ENCODE measurements at places on chromosomes 3 and 15.

- DNase-seq: peak; percentile 71
Measured at GRCh38 chr15:87387766-87388165, 868.8 kb downstream of the NTRK3 start.

GRCh38 chr3:59766200-59766872 is 716.5 kb upstream of the CFAP20DC start:
- peak; percentile 79 for DNase-seq

GRCh38 chr3:45273681-45274515 is 47.8 kb upstream of the TMEM158 start:
- DNase-seq: peak; percentile 46

DNA sequence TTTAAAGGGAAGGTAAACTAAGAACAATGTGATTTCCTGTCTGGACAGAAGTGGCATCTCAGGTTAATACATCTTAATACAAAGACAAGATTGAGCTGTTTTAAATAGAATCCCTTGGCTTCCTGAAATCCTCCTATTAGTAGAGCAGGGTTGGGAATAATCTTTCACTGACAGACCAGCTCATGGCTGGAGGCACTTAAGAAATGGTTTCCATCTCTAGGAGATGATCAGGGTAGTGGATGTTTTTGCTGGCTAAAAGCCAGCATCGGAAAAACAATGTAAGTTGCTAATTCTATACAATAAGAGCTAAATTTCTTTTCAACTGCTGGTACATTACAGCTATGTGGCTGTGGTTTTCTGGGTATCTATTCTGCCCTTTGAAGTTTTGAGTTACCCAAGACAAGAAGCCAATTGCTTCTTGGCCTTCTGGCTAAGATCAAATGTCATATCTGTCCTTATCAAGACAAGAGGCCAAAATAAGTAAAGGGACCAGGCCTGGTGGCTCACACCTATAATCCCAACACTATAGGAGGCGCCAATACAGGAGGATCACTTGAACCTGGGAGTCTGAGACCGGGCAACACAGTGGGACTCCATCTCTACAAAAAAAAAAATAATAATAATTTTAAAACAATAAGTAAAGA is 49.6 kb downstream of the SHQ1 start:
- peak; percentile 19 for DNase-seq

DNA sequence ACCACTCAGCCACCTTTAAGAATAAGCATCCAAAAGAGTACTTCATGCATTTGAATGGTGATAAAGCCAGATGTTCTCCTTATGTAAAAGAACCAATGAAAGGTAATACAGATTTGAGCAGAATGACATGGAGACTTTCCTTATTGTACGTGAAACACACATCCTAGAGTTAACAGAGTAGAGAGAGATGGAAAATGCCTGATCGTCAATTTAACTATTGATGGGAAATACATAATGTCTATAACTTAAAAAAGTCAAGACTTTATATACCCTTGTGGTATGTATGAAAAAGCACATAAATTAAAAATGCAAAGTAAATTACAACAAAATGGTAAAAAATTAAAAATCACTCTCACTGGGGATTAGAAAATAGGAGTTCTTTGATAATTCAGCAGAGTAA is 31.7 kb upstream of the PLSCR5 start:
- no peak for DNase-seq

DNA sequence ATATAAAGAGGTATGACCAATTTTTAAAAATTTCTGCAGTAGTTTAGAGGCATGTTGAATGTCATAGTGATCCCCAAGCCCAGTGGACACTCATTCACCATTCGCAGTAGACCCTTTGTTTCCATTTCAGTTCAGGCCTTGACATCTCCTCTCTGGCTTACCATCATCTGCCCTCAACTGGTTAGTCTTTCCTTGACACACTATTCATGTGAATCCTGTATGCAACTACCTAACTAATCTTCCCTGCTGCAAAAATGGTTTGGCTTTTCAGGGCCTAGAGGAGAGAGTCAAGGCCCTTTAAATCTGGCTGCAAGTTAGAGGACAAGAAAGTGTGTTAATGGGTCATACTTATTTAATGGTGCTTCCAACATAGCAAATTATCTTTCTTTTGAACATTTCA is 10.9 kb downstream of the APH1B start:
- DNase-seq: peak; percentile 16

DNA sequence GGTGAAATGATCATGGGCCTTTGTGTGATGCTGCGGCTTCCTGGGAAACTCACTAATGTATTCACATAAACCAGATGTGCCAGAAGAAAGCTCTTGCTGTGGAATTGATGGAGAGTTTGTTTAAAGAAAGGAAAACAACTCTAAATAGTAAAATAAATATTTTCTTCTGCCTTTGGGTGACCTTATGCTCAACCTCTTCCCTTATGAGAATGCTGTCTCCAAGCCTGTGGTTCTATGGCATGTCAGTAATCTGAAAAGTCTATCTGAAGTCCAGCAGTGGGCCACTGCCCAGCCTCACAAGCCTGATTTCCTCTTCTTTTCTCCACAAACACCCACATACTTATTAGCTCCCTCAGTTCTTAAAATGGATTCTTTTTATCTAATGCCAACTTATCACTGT is 49.9 kb upstream of the PHLDB2 start:
- DNase-seq: peak; percentile 64

- peak; percentile 2 for DNase-seq
Measured at GRCh38 chr15:42665827-42666226, 71.1 kb downstream of the CDAN1 start.

- peak; percentile 94 for DNase-seq
Measured at GRCh38 chr3:107124885-107125284, 252.4 kb upstream of the CCDC54 start.

DNA sequence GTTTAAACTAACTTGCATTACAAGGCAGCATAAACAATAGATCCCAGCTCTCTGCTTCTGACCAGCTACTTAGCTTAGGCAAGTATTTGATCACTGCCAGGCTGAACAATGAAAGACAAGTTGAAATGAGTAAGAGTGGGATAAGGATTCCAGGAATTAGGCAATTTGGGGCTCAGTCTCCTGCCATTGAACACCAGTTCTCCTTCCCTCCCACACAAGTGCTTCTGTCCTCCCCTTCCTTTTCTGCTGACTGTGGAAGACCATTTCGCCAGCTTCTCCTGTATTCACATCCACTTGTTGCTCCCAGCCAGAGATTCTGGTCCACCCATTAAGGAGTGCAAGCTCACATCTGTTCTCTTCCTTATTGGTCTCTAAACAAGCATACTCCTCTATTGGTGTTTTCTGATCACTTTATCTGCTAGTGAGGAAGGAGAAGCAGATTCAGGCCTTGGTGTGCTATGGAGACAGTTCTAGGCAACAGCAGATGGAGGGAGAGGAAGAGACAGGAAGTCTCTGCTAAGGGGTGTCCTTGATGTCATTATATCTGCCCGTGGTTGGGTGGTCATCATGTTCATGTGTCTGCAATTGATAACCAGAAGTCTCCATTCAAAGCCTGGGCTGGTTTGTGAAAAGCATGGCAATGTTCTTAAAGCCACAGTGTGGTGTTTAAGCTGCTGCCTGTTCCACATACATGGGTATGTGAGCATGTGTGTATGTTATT is 121.5 kb downstream of the PLCL2 start:
- DNase-seq: no peak

DNA sequence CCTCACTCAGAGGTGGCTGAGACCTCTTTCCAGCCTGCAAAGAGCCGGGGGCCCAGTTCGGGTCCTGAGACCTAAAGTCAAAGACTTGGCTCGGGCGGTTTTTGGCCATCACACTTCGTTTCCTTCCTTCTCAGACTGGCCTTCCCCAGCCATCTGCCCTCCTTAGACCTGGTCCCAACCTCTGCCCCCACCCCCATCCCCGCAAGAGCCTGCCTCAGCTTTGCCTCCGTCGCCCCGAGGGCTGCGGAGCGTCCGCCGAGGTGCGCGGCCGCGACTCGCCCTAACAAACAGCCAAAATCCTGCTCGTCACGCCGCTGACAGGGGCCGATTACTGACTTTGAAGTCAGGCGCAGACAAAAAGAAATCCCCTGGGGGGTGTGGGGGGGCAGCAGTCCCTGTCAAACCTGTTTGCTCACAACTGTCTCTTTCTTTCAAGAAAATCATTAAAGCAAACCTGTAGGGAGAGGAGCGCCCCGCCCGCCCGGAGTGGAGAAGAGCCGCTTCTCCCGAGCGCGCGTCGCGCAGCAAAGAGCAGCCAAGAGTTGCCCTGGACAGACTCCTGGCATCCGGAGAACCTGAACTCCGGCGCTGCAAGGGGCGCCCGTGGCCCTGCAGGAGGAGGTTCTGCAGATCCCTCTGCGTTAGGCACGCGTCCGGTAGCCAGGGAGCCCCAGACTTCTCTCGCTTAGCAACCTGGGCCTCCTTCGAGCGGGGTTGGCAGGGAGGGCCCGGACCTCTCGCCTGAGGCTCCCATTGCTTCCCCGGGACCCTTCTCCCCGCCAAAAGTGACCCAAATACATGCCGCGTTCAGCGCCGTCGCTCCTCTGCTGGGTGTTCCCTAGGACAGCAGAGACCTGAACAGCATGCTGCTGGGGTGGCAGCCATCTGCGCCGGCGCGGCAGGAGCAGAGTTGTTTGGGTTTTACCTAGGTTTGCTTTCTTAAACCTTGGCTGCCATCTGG is 4.5 kb downstream of the SOX14 start:
- no peak for DNase-seq

- DNase-seq: no peak
Measured at GRCh38 chr3:14274999-14275961, 96.7 kb downstream of the LSM3 start.

- no peak for DNase-seq
Measured at GRCh38 chr3:15443826-15444524, 16.6 kb downstream of the EAF1 start.

- DNase-seq: no peak
Measured at GRCh38 chr3:33438881-33439545, 1.2 kb downstream of the UBP1 start.

DNA sequence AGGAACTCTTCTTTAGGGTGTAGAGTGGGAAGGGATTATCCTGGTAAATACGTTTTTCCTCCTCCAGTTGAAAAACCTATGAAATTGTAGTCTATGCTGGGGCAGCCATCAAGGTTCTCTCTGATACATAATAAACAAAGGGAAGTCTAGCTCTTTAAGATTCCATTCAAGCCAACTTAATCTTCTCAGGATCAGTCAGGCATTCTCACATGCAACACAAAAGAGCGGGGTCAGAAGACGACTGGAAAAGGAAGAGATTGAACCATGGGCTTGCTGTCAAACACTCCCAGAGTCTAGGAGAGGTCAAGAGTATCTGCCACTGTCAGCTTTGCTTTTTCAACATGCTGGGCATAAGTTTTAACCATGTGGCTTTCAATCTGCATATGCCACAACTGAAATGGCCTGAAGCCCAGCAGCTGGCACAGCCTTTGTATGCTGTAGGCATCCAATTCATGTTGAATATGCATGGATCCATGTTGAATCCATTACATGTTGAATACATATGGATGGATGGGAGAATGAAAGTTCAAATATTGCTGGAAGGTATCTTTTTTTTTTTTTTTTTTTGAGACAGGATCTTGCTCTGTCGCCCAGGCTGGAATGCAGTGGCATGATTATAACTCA is 8.5 kb downstream of the TRAT1 start:
- DNase-seq: no peak

- DNase-seq: no peak
Measured at GRCh38 chr15:47326410-47327333, 390.6 kb upstream of the SEMA6D start.

DNA sequence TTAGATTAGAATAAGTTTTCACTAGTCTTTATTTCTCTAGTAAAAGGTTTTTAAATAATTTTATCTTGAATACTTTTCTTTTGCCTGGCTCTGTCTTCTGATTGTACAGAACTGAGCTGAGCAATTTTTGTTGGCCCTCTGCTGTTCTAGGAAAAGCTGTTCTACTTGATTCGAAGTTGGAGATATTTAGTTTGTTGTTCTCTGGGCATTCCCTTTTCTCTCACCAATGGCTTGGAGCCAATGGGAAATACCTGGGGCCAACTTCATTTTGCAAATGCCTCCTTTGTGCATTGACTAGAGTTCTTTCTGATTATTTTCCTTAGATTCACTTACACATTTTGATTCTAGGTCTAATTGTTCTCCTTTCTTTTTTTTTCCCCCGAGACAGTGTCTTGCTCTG is 16.5 kb downstream of the ABHD5 start:
- no peak for DNase-seq

DNA sequence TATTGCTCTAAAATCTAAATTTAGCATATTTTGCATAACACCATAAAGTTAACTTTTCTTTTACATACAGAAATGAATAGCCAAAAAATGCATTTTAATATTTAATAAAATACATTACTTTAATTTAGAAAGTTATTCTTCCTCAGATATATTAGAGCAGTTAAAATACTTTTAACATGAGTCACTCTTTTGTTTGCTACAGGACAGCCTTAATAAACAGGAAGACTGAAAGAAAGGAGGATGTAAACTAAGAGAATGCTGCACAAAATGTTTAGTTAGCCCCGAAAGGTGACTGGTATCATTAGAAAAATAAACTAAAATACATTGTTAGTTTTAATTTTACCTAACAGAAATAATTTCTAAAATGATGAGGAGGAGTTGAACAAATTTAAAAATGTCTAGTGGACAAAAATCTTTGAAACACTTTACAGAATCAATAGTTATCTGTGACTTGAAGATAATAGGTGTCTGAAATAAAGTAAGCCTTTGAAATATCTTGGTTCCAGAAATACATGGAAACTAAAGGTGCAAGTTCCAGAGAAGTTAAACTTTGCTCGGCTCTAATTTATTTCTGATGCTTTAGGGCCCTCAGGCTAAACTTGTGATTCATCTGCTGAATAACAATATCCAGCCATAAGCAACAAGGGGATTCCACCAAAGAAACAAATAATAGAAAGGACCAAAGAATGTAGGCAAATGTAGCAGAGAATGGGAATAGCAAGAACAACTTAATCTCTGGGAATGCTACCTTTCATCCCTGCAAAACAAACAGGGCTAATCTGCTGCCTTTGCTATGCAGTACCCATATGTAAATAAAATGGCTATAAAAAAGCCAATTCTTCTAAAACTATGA is 138.3 kb upstream of the UBP1 start:
- DNase-seq: peak; percentile 76

DNA sequence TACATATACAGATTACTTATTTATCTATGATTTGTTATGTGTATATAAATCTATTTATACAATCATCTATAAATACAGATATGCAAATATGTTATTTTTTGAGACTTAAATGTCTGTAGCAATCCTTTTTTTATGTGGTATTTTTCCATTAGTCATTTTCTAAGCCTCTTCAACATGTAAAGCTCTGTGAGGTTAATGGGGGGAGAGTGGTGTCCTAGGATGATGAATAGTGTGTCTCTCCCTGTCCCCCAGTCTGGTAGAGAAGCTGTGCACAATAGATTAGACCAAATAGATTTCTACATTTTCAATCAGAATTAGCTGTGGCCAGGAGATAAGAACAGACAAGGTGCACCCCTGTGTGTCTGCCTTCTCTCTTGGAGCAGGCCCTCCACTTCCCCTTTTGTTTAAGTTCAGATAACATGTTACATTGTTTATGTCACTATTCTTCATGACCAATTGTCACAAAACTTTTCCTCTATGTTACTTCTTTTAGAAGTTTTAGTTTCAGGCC is 453.9 kb downstream of the LPP start:
- peak; percentile 57 for DNase-seq

- DNase-seq: no peak
Measured at GRCh38 chr15:50767332-50767861, 1.9 kb upstream of the SPPL2A start.

- DNase-seq: no peak
Measured at GRCh38 chr3:15387735-15388134, 39.6 kb downstream of the METTL6 start.

- DNase-seq: no peak
Measured at GRCh38 chr3:51935886-51936755, 5.6 kb downstream of the RRP9 start.

- DNase-seq: no peak
Measured at GRCh38 chr3:64093211-64093610, 69.9 kb upstream of the PSMD6 start.

GRCh38 chr3:5126586-5126985 is 4.5 kb downstream of the ARL8B start:
- DNase-seq: no peak

Measured in RPMI7951 (cell line).